ENCODE measurements at places on chromosomes 16 and 17. TPM values are rescaled to one million over a fixed set of nuclear protein-coding genes. Genes with fewer than 3 reads are reported as not detected.

TBCD gene
- total RNA-seq, result 29.8 TPM

AIPL1 gene
- total RNA-seq, result not detected

RBFOX1 gene
- total RNA-seq, result not detected

UBTF gene
- total RNA-seq, result 75.3 TPM

VMO1 gene
- not detected for total RNA-seq

TBC1D3G gene
- total RNA-seq, result 0.50 TPM

FBXO39 gene
- total RNA-seq, result 0.31 TPM

NPIPB2 gene
- not detected for total RNA-seq

ABCA3 gene
- 17.3 TPM for total RNA-seq

MMP2 gene
- 85.0 TPM for total RNA-seq

HASPIN gene
- 22.6 TPM for total RNA-seq

CCL4 gene
- not detected for total RNA-seq

SOST gene
- total RNA-seq, result 0.24 TPM

FSCN2 gene
- 1.7 TPM for total RNA-seq

CD7 gene
- not detected for total RNA-seq

ADAD2 gene
- total RNA-seq, result not detected

ABCC6 gene
- not detected for total RNA-seq

ANKRD40CL gene
- total RNA-seq, result not detected

DPEP3 gene
- not detected for total RNA-seq

GRAP gene
- 0.02 TPM for total RNA-seq

PGP gene
- total RNA-seq, result 43.4 TPM

ADGRG1 gene
- 32.6 TPM for total RNA-seq
